NCI-H2227 treated with DMSO at 0.1 percent for 48 hours (cell line): ENCODE measurements at places on chromosomes 7 and 10.

- no peak for DNase-seq
These were observed 29.5 kb downstream of the R3HCC1L start for GRCh38 chr10:98163941-98164340.

DNA sequence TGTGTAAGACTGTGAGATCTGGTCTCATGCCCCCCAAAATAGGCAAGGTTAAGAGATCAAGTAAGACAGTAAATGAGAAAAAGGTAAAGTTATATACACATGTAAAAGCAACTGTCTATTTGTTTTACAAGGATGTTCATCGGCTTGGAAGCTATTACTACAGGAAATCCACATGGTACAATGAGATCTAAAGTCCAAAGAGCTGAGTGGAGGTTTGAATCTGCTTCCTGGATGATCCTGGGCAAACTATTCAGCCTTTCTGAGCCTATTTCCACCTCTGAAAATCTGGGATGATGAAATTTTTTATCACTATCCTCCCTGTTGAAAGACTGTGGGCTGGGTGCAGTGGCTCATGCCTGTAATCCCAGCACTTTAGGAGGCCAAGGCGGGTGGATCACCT lies 123.0 kb downstream of the IDE start:
- DNase-seq = no peak

- DNase-seq = no peak
These were observed 266.4 kb upstream of the LRGUK start for GRCh38 chr7:133860628-133861335.

DNA sequence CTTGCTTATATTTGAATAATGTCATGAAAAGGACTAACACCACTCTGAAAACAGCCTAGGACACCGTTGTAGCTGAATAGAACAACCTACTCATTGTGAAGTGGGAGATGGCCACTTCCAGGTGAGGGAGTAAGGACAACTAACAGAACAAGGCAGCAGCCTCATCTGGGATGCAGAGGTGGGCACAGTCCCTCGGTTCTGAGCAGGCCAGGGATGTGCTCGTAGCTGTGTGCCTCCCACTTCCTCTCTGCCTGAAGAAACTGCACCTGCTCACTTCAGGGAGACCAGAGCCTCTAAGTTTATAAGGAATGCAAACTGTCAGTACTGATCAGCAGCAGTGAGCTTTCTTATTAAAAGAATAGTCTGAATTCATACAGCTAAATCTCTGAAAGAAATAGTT lies 2.5 kb downstream of the VSTM4 start:
- DNase-seq = no peak

DNA sequence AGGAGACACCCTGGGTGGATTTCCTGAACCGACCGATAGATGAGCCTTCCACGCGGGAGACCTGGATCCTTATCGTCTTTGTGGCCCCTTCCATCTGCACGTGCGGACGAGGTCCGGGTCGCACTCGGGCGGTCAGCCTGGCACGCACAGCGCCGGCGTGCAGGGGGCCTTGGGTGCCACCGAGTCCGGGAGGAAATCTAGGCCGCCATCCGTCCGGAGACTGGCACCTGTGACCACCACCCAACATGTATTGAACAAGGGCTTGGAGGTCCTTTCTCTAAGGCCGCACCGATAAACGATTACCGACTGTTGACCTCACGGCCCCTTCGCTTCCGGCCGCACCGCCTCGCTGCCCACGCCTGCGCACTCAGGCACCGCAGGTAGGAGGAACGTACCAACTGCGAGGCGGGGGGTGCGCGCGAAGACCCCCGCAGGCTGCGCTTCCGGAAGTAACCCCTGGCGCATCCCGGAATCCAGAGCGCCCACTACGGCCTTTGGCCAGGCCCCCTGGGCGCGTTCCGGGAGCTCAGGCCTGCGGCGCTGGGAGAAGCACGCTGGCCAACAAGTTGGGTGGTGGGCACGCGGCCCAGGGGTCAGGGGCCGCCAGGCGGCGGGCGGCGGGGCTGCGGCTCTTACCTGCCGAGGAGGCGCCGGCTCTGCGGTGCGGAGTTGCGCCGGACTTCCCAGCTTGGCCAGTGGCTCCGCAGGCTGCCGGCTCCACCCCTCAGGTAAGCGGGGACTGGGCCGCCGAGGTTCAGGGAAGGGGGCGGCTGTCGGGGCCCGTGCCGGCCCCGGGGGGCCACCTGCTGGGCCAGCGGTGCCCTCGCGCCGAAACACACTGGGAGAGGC lies at the start of the genes ACTR3C and LRRC61:
Gene ACTR3C, minus strand, starts transcription at position 713 of the 849 bp plus-strand sequence. CDS start 28,249 bp downstream, outside the sequence.
Gene LRRC61, plus strand, starts transcription at position 523 of the 849 bp plus-strand sequence. CDS start 13,507 bp downstream, outside the sequence.
- DNase-seq = peak; percentile 80

DNA sequence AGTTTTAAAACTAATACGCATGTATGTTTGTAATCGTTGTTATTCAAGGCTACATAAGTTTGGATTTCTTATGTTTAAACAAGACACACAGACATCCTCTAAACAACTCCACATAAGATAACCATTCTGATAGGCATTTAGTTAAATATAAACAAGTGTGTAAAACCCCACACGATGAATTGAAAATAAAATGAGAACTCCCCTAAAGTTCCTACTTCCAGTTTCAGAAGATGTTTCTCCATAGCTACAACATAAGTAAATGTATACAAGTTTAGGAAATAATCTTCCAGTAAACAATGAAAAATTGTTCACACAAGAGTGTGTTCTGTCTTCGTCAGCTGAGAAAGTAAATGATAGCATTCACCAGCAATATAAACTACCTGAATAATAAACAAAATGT lies 246.8 kb downstream of the RNLS start:
- DNase-seq = no peak

GRCh38 chr10:83533290-83533689 lies 606.0 kb upstream of the GHITM start:
- no peak for DNase-seq

GRCh38 chr7:139776486-139777132 lies 1.2 kb downstream of the HIPK2 start:
- DNase-seq = peak; percentile 25

DNA sequence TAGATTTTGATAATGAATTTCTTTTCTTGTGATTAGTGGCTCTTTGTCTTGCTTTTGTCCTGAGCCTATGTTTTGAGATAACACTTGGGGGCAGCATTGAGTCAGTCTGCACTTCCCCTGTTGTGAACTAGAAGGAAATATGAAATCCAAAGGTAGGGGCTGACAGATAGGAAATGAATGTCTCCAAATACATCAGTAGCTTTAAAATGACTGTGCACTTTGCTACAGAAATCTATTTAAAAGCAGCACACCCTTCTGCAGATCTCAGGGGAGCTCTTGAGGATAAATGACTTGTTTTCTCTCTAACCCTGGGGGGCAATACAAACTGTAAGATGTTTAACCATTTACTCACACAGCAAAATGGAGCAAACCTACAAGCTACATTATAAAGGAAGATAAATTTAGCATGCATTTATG lies 176.0 kb upstream of the MYO3A start:
- DNase-seq = peak; percentile 83

DNA sequence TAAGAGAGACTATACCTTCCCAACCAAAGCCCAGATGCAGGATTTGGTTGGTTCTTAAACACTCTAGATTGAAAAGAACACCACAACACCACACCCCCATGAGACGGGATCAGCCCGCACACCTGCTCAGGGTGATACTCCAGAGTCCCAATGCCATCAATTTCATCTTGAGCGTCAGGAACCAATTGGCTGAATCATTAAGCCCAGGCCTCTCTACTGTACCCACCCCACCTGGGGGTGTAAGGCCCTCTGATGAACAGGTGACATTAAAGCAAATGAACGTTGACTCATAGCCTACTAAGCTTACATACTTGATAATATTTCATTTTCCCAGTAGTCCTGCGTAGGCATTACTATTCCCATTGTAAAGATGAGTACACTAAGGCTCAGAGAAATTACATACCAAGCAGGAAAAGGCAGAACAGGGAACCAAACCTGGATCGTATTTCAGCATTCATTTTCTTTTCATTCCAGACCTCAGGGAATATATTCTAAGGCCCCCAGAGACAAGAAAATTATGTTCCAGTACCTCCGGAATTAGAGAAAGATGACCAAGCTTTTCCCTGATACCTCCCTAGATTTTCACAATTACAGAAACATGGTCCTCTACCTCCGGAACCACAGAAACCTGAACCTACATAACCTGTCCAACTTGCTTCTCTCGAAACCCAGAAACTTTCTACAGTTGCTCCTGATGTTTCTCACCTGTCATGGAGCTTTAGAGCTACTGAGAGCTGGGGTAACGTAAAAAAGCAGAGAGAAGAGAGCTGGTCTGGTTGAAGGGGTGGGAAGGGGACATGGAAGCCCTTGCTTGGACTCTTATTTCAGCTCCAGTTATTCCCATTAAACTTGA lies 43.1 kb upstream of the KDM7A start:
- no peak for DNase-seq

- no peak for DNase-seq
These were observed 1002.3 kb upstream of the KCND2 start for GRCh38 chr7:119270644-119271043.

DNA sequence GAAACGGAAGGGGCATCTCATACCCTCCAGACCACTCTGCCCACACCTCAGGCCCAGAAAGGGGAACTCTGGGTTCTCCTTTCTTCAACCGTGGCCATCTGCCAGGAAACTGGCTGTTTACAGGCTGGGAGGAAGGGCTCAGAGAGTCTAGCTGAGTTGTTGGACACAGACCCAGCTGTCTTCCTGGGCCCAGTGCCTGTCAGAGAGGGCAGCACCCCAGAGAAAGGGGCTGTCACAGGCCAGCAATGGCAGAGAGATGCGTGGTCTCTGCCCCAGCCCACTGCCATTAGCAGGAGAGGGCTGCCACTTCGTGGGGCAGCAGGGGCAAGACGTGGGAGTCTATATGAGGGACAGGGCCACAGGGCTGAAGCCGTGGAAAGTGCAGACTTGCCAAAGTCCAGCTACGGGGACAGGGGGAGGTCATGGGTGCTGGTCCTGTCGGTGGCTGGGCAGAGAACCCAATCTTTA lies 11.0 kb downstream of the GRID1 start:
- no peak for DNase-seq

DNA sequence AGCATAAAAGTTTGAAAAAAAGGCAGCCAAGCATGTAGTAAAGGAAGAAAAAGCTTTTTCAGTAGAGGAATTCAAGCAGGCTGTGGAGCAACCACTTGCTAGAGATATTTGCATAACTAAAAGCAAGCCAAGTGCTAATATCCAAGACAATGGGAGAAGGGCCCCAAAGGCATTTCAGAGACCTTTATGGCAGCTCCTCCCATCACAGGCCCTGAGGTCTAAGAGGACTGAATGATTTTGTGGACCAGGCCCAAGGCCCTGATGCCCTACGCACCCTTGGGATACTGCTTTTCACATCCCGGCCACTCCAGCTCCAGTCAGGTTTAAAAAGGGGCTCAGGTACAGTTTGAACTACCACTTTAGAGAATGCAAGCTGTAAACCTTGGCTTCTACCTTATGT lies 261.7 kb upstream of the SEMA3C start:
- DNase-seq = no peak

GRCh38 chr7:41696323-41696916 lies 6.5 kb downstream of the INHBA start:
- no peak for DNase-seq

GRCh38 chr10:124573726-124574455 lies 112.3 kb downstream of the LHPP start:
- no peak for DNase-seq

DNA sequence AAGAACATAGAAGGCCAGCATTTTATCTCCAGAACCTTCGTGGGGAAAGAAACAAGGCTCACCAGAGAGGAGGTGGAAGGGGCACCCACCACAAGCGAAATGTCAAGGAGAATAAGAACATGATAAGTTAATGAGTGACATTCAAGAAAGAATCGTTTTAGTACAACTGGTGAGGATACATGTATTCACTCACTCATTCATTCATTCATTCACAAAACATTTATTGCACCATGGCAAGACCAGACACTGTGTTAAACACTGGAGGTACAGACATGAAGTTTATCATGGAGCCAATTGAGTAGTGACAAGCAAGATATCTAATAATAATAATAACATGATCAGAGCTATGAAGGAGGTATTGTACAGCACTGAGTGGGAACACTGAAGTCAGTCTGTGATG lies 1.7 kb upstream of the ZNRF2 start:
- no peak for DNase-seq

- no peak for DNase-seq
These were observed 451.9 kb downstream of the DPP6 start for GRCh38 chr7:154503962-154504550.

GRCh38 chr7:38451840-38452239 lies 178.4 kb upstream of the TARP start:
- DNase-seq = no peak

GRCh38 chr10:132564249-132564605 lies 26.6 kb downstream of the INPP5A start:
- no peak for DNase-seq

- DNase-seq = no peak
These were observed 26.2 kb downstream of the GLI3 start for GRCh38 chr7:42210779-42211178.

DNA sequence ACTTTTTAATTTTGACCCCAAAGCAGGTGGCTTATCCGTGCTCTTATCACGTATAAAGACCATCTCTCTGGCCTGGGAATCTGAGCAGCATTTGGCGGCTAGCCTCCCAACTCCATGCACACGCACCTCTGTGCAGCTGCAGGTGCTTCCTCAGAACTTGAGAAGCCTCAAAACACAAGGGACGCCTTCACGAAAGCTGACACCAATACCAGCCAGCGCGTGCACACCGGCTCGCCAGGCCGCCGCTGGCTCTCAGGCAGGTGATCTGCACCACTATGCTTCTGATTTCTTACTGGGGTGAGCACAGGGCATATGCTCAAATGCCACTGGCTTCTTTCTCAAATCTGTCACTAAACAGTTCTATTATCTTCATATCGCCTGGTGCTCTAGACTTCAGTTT lies 145.0 kb downstream of the PARD3 start:
- no peak for DNase-seq

- DNase-seq = no peak
These were observed 95.8 kb downstream of the SEMA3C start for GRCh38 chr7:80823057-80823456.

DNA sequence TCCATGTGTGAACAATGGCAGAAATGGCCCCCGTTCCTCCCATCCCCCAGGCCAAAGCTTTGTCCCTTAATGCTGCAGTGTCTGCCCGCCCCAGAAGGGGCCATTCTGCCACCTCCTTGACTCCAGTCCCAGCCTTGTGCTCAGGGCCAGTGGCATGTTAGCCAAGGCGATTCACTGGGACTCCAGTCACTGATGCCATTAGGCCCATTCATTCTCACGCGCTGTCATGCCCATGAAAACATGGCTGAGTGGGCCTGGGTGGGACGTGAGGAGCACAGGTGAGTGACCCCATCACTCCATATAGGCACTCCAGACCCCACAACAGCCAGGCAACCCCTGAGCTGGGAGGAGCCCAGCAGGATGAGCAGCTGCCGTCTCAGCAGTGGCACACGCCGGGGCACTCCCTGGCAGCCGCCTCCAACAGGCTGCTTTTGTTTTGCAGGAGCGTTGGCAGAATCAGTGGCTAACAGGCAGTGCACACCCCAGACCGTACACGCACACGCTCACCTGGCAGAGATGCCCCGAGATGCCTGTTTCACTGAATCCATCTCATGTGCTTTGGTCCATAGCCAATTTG lies 79.5 kb downstream of the TCERG1L start:
- no peak for DNase-seq

DNA sequence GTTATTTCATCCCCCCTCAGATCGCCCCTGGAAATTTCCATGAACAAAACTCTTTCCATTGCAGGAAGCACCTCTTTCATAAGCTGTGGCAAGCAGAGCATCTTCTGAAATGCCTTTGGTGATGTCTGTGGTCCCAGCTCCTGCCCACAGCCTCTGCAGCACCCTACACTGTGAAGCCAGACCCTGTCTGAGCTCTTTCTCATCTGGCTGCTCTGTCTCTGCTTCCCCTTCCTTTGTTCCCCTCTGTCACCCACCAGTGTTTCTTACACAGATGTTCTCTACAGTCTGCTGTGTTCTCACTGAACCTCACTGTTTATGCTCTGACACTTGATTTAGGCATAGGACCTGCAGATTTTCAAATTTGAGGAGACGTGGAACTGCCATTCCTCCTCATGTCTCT lies 1.9 kb upstream of the TAS2R39 start:
- no peak for DNase-seq
